Vagina (tissue), 2 donors: ENCODE measurements at places on chromosomes 3 and 15.

DNA sequence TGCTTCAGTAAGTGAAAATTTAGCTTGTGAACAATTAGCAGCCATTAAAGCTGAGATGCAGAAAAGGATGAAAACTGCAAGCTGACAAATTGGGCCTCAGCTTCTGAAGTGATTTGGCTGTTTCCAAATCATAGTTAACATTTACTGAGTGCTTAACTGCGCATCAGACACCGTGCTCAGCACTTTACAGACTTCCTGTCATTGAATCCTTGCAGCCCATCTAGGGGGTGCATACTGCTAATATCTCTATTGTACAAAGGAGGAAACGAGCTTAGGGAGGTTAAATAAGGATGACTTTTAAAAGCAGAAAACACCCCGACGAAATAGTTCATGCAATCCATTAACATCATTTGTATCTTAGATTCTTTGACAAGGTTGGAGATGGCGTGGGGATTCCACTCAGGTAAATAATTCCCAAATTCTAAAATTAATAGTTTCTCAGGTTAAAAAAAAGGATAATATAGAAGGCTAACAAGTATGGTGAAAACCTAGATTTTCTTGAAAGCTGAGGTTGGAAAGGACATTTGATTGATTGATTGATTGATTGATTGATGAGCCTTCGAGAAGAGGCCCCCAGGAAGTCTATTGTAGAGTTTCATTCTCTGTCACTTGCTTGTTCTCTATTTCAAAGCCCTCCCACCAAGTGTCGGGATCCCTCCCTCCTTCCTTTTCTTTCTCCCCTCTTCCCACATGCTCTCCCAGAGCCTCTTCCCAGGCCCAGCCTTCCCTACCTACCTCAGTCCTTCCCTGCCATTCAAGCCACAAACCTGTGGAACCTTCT, 23.5 kb upstream of the EPHB3 start:
- DNase-seq: no peak

DNA sequence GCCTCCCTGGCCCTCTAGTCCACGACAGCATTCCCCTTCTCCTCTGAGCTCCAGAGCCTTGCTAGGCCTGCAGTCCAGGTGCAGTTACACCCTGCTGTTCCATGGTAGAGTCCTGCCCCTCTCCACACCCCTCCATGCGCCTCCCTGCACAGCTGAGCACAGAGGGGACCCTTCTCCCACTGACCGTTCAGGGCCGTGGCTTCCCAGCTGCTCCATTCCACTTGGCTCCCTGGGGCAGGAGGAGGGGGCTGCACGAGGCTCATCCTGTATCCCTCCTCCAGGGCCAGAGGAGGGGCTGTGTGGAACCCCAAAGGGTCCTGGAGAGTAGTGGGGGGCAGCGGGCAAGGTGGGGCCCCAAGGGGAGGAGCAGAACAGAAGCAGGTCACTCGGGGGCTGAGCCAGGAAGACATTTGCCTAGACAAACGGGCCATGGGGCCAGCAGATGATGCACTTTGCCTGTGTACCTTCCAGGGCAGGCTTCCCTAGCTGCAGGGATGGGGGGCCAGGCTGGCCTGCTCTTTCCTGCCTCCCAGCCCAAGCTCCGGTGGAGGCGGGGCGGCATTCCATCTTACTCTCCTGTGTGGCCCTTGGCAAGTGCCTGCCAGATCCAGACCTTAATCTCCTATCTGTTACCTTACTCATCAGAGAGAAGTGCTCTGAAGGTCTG, 20.7 kb upstream of the GOLGA6C start:
- no peak for DNase-seq

GRCh38 chr3:105315144-105315543, 51.6 kb upstream of the ALCAM start:
- DNase-seq: no peak

DNA sequence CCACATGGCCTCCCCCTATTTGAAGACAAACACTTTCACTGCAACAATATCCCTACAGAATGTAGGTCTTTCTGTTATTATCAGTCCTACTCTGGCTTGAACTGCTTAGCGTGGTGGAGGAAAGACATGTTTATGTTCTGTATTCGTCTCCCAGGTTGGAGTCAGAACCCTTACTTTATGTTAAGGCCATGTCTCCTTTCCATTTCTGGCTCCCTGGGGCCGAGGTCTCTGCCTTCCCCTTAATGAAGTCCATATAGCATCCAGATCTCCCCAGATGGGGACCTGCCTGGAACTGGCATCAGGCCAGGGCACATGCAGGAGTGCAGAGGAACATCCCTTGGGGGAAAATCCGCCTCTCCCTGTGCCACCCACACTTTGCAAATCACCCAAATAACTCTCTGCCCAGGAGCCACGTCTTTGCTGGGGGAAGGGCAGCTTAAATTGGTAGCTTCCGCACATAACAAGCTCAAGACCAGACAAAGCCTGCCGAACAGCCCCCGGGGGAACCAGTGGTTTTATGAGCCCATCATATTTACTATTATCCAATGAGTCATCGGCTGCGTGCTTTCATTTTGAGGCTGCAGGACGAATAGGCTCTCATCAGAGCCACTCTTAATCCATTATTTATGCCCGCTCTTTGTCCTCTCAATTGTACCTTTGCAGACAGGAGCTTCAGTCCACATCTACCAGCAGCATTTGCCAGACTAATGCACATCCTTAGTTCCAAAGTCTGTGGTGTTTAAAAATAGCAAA, 237.0 kb downstream of the UACA start:
- DNase-seq: peak; percentile 87

DNA sequence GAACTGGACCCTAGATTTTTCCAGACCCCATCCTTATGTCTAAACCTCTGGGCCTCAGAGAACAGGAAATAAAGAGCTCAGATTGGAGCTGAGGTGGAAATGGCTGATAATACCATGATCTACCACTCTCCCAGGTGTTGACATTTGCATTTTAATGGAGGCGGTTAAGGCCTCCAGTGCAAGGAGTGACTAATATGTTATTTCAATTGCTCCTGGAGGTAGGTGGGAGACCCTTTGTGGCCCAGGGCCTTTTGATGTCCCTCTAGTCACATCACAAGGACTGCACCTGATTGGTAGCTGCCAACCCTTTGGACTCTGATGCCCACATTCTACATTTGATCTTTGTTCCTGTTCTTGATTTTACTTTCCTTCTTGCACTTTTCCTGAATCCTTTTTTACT, 9.0 kb upstream of the ADCY5 start:
- no peak for DNase-seq
